GM23248 (cell line): ENCODE measurements at places on chromosomes 1 and 21. TPM values are rescaled to one million over a fixed set of nuclear protein-coding genes. Genes with fewer than 3 reads are reported as not detected.
A peak's percentile ranks its signal among the peaks of the same experiment; 100 is the strongest.

The LMOD1 gene
- 6.1 and 6.3 TPM in 2 replicates for polyA plus RNA-seq

The AK4 gene
- 108 and 110 TPM in 2 replicates for polyA plus RNA-seq

The PGLYRP3 gene
- polyA plus RNA-seq, result not detected in 2 replicates

The FBXO2 gene
- 0.32 and 0.54 TPM in 2 replicates for polyA plus RNA-seq

DNA sequence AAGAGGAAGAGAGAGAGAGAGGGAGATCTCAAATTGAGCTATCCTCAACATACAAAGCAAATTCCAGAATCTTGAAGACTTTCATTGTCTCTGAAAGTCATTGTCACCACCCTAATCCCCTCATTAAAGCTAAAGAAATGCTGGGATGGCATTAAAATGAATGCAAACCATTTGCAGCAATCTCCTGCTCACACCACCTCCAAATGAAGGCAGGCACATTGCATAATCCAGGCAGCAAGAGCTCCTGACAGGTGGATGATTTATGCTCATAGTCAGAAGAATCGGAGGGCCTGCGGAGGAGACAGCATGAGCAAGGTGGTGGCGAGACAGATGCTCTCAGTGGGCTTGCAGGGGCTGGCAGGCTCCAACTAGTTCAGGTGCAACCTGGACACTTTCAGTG lies 90.2 kb downstream of the ESRRG start:
- no peak overlapping the region for H3K4me3 ChIP-seq
- no peaks in the 10 kb centered on the region for H3K36me3 ChIP-seq
- H3K27me3 ChIP-seq, result no peaks in the 10 kb centered on the region
- no peaks in the 10 kb centered on the region for H3K4me1 ChIP-seq
- H3K27ac ChIP-seq, result no peak overlapping the region

DNA sequence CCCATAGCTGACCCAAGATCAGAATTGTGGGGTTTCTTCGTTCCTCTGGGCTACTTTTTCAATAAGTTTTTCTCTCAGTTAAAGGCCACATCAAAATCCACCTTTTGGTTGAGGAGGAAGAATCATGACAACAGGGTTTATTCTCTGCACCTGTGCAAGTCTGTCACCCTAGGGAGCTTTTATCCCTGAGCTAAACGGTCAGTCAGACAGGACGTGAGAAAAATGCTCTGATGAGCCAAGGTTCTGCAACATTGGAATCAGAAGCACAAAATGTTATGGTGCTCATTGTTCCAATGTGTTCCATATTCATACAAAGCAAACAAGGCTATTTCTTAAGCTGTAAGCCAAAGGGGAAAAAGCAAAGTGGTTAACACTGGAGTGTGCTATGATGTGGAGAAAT lies 7.4 kb upstream of the ERICH3 start:
- H3K27ac ChIP-seq, result no peak overlapping the region
- no peaks in the 10 kb centered on the region for H3K36me3 ChIP-seq
- H3K27me3 ChIP-seq, result peaks cover 2% of the 10 kb centered on the region
- DNase-seq, result no peak
- no peaks in the 10 kb centered on the region for H3K4me1 ChIP-seq

- H3K4me3 ChIP-seq, result no peak overlapping the region
- H3K36me3 ChIP-seq, result no peaks in the 10 kb centered on the region
- H3K4me1 ChIP-seq, result no peaks in the 10 kb centered on the region
- no peak overlapping the region for H3K27ac ChIP-seq
- H3K27me3 ChIP-seq, result no peaks in the 10 kb centered on the region; the same call in 1 of the 2 replicates
Measured at GRCh38 chr1:231201979-231202633, 38.9 kb upstream of the GNPAT start.

GRCh38 chr1:207519505-207520399 lies 23.8 kb downstream of the CR1 start:
- peak; percentile 40 for DNase-seq
- H3K4me3 ChIP-seq, result peak overlapping the region; percentile 66
- no peaks in the 10 kb centered on the region for H3K27me3 ChIP-seq

DNA sequence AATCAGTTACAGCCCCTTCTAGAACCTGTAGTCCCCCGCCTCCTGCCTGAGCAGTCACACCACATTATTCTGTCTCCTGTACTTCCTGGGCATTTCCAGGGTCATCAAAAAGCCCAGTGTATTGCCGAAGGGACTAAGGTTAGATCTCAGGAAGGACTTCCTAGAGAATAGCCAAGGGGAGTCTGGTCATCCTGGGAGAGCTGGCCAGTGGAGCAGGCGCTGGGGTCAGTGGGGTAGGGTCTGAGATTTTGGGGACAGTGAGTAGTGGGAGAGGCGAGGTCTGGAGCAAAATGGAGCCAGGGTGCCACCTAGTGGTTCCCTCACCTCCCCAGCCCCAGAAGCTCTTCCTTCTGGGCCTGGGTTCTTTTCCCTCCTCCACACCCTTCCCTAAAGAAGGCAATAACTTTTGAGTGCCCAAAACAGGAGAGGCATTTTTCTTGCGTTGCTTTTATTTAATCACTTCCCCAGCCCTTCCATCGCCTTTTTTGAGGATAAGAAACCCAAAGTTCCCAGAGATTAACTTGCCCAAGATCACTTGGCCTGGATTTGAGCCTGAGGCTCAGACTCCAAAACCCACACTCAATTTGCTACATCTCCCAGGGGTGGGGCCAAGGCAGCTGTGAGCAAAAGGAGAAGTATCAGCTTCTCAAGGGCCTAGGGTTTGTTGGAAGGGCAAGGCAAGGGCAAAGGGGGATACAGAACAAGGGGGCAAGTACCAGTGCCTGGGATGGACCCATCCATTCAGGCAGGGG lies 7.3 kb upstream of the PMVK start:
- no peaks in the 10 kb centered on the region for H3K27me3 ChIP-seq
- H3K27ac ChIP-seq, result no peak overlapping the region
- H3K4me3 ChIP-seq, result no peak overlapping the region
- H3K4me1 ChIP-seq, result no peaks in the 10 kb centered on the region
- no peaks in the 10 kb centered on the region for H3K36me3 ChIP-seq

GRCh38 chr1:177585302-177586220 lies 384.3 kb downstream of the SEC16B start:
- H3K4me1 ChIP-seq, result peaks cover 21% of the 10 kb centered on the region
- no peak overlapping the region for H3K4me3 ChIP-seq
- H3K36me3 ChIP-seq, result no peaks in the 10 kb centered on the region
- H3K27ac ChIP-seq, result no peak overlapping the region
- no peaks in the 10 kb centered on the region for H3K27me3 ChIP-seq
- DNase-seq, result peak; percentile 6

GRCh38 chr1:32486463-32487113 lies 21.7 kb downstream of the ZBTB8B start:
- H3K4me1 ChIP-seq, result no peaks in the 10 kb centered on the region
- DNase-seq, result no peak
- no peaks in the 10 kb centered on the region for H3K36me3 ChIP-seq
- no peak overlapping the region for H3K4me3 ChIP-seq

DNA sequence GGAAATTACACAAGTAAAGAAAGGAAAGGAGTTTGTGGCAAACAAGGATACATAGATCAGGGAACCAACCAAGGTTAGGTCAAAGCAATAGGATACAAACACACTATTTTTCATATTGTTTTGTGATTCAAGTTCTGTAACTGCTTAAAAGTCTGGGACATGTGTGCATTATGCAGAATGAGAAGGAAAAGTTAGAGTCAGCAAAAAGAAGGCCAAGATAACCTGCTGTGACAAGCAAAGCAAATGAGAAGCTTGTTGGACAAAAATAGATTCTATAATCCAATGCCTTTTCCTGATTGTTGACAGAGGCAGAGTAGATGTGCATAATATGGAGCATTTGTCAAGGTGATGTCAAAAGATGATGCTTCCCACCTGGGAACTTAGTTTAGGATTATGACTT lies 556.0 kb upstream of the CXADR start:
- H3K4me1 ChIP-seq, result no peaks in the 10 kb centered on the region
- H3K27me3 ChIP-seq, result no peaks in the 10 kb centered on the region
- no peak overlapping the region for H3K4me3 ChIP-seq
- no peaks in the 10 kb centered on the region for H3K36me3 ChIP-seq

DNA sequence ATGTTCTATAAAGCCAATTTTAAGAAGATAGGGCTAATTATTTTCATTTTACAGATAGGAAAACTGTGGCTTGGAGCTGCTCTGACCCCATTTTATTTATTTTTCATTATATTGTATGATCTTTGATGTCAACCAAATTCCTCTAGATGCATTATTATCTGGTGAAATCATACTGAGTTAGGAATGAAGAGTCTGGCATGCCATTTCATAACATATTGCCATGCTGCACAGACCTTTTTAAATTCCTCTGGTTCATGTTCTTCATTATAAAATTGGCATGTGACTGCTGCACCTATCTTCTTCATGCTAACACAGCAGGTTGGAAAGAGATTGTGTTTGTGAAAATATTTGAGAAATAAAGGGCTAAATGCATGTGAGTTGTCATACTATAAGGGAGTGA lies 12.7 kb downstream of the PRRX1 start:
- DNase-seq, result peak; percentile 73
- H3K4me3 ChIP-seq, result peak overlapping the region; percentile 28; the same call in 1 of the 2 replicates
- H3K4me1 ChIP-seq, result peaks cover 100% of the 10 kb centered on the region
- H3K36me3 ChIP-seq, result no peaks in the 10 kb centered on the region
